AG04449 (cell line): ENCODE measurements at places on chromosomes 4 and X.

DNA sequence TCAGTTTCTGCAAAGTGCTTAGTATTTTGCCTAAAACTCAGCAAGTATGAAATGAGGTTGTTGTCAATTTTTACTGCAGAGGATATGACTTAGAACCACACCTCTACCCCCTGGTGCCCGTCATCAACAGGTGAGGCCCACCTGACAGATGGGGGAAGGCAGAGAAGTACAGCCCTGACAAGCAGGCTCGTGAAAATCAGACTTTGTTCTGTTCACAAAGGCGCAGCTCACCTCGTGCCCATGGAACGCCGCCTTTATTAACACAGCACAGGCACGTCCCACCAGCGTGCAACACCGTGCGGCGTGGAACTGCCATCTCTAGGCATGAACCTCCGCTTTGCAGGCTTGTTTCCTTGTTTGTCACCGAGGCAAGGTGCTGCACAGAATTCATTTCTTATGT, 13.3 kb downstream of the CYP4V2 start:
- no peak for DNase-seq

GRCh38 chr4:123469245-123469644, 72.7 kb downstream of the SPRY1 start:
- no peak for DNase-seq

DNA sequence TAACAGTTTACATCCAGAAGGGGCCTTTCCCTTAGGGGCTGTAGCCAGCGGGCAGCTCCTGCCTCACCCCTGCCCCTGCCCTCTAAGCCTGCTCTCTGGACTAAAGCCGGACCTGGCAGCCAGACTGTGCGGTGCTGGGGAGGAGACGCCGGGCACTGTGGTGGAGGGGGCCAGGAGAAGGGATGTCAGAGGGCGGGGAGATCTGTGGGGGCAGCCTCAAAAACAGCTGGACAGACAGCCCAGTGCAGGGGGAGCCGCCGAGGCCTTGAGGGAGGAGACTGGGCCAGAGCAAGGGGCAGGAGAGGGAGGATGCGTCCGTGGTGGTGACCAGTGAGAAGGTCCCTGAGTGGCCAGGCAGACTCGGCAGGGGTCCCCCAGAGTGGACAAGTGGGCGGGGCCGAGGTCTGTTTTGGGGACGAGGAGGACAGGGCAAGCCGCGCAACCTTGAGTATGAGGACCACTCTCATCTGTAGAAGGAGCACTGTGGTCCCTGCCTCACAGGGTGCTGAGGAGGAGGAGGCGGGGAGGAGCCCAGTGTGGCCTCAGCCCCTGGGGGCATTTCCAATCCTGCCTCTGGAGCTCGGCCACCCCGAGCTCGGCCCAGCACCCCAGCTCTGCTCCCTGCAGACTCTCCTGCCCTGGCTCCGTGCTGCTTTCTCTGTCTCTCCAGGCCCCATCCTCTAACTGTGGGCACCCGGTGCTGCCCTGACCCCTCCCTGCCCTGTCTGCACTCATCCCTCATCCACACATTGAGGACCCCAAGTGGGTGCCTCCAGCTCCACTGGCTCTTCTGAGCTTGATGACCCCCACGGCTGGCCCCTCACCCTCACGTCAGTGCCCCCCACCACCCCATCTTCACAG, 59.2 kb upstream of the NKX1-1 start:
- DNase-seq, result no peak

DNA sequence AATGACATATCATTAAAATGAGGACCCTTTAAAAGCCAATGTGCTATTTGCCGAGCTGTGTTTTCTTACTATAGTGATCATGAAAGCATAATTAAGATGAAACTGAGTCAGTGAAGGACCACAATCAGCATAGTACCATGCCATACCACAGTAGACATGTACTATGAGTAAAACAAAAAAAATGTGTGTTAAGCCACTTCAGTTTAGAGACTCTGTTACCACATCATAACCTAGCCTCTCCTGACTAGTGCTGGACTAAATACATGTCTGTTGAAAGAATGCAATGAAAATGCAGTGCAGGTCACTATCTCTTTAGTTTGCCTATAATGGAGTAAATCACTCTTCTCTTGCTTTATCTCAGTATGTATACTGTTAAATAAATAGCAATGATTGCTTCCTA, 12.3 kb upstream of the DDX53 start:
- no peak for DNase-seq

- no peak for DNase-seq
Observed at GRCh38 chr4:105641845-105642244, 66.6 kb downstream of the INTS12 start.

DNA sequence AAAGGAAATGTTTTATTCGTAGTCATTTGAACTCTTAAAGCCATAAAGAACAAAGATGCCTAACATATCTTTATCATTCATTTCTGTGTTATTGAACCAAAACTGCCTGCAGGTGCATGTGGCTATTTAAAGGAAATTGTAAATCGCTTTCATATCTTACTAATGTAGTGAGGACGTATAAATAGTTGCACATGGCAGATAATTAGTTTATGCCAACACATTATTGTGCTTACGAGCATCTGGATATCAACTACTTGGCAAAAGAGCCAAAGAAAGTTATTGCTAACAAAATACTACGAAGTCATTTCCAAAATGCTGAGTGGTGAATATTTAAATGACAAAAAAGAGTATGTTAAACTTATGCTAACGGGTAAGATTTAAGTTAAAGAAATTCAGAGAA, 27.9 kb upstream of the GABRA2 start:
- DNase-seq, result no peak

DNA sequence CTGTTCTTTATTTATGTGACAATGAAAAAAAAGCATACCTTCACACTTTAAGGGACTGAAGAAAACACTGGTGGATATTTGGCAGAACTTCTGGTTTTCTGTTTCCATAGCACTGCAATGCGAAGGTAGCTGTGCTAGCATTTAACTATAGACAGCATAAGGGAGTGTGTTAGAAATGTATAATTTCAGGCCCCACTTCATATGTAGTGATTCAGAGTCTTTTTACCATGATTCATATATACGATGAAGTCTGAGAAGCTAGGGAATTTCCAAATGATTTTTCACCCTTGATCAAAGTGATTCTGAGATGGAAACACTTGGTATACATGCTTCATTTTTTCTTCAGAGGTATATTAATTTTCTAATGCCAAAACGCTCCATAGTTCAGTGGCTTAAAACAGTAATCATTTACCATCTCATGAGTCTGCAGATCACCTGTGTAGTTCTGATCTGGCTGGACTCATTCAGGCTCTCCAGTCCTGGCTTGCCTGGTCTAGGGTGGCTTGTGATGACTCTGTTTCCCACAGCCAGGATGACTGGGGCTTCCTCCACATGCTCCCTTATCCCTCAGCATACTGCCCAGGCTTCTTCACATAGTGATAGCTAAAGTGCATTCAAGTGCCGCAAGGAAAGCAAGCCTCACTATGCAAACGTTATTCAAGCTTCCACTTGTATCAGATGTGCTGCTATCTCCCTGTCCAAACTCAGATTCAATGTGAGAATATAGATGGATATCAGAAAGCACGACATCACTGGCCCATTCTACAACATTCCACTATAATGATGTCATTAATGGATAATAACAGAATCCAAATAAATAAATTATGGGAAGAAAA, 790.1 kb downstream of the TECRL start:
- DNase-seq, result no peak

GRCh38 chr4:152255437-152255836, 280.5 kb downstream of the FBXW7 start:
- no peak for DNase-seq

GRCh38 chr4:70405765-70406164, 8.0 kb downstream of the OPRPN start:
- DNase-seq, result no peak

DNA sequence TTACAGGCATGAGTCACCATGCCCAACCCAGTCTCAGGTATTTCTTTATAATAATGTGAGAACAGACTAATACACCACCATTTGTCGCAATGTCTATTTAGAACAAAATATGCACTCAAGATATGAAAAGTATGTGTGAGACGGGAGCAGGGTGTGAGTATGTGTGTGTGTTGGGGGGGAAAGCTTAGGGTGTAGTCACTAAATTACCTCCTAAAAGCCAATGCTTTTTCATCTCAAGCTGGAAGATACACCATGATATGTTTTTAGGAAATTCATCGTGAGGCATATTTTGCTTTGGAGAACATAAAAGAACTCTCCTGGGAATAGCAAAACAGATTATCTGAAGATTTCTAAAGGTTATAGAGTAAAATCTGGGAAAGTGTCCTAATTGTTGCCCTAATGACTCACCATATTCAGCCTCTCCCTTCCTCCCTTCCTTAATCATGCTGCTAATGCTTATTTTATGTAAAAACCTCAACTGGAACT, 262.7 kb downstream of the PDHA2 start:
- no peak for DNase-seq

DNA sequence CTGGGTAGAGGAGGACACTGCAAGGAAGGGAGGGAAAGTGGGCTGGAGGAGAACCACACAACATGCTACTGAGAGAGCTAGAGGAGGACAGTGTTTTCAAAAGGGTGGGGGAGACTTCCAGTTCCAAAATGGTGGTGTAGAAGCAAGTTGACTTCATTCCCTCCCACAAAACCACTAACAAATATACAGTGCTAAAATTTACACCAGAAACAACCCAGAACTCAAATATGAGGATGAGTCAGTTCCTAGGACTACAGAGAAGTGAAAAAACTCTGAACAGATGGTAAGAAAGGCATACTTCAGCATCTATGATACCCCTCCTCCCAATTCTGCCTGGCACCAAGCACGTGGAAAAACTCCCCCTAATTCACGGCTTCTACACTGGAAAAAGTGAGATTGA, 9.8 kb downstream of the AADAT start:
- DNase-seq, result no peak
